ENCODE measurements at places on chromosomes 4 and X. TPM values are rescaled to one million over a fixed set of nuclear protein-coding genes. Genes with fewer than 3 reads are reported as not detected.
A peak's percentile ranks its signal among the peaks of the same experiment; 100 is the strongest.

The LANCL3 gene
- 0.28 TPM for total RNA-seq

The MAP7D2 gene
- total RNA-seq = 0.50 TPM

The PCDH18 gene
- not detected for total RNA-seq

The CFAP47 gene
- not detected for total RNA-seq

- no peak overlapping the region for H3K27ac ChIP-seq
- H3K4me1 ChIP-seq = peaks cover 34% of the 10 kb centered on the region
- H3K27me3 ChIP-seq = no peaks in the 10 kb centered on the region
- no peak for DNase-seq
- no peak overlapping the region for H3K4me3 ChIP-seq
- peaks cover 21% of the 10 kb centered on the region for H3K36me3 ChIP-seq
Observed at GRCh38 chrX:65928522-65928921, 111.4 kb downstream of the VSIG4 start.

DNA sequence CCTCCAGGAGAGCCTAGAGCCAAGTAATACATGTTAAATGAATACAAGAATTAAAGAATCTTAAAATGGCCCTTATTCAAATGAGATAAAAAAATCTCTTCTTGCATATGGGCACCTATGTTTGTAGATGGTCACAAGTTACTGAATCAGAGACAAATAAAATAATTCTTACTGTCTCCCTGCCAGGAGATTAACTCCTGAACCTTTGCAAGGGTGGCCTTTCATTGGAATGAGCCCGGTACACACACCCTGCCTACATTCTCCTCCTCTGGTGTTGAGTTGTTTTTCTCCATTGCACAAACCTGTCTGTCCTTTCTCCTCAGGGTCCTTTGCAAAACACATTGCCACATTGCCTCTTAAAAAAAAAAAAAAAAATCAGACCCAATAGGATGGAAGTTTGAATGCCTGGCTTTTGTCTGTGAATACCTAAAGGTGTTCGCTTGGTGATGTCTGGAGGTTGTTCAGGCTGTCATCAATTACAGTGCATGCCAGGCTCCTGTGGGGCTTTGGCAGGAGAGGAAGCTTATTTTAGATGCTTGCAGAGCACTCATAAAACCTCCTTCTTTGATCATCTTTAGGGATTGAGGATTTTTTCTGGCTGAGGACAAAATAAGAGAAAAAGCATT lies 8.3 kb upstream of the TMEM154 start:
- peaks cover 16% of the 10 kb centered on the region for H3K4me1 ChIP-seq
- no peaks in the 10 kb centered on the region for H3K36me3 ChIP-seq

DNA sequence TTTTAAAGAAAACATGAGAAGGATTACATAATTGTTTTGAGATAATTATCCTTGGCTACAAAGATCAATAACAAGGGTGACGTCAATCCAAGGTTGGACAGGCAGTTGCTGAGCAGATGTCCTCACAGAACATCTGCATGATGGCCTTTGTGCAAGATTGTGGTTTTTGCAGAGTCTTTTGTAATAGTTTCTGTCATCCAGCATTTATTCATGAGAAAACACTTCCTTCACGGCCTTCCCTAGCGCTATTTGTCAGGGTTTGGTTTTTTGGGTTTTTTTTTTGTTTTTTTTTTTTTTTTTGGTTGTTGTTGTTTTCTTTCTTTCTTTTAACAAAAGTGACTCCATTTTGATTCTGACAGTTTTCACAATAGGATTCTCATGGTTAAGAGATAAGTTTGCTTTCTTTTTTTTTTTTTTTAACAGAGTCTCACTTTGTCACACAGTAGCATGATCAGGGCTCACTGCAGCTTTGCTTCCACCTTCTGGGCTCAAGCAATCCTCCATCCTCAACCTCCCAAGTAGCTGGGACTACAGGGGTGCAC lies 31.5 kb upstream of the ELF2 start:
- H3K27ac ChIP-seq = no peak overlapping the region
- H3K27me3 ChIP-seq = peaks cover 7% of the 10 kb centered on the region
- H3K4me1 ChIP-seq = peaks cover 7% of the 10 kb centered on the region
- H3K4me3 ChIP-seq = no peak overlapping the region

DNA sequence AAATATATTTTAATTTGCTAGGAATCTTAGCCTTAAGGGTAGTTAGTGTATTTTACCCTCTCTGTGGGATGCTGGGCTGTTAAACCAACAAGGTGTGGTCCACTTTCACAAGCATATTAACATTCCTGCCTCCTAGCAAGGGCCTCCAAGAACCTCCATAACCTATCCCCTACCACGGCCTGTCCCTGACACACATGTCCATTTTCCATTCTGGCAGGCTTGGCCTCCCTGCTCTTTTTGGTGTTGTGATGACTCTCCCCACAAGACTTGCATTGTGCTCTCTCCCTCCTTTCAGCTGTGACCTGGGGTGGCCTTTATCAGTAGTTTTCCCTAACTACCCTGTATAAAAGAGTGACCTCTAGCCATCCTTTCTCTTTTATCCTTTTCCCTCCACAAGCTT lies 120.2 kb downstream of the KLHL8 start:
- peaks cover 17% of the 10 kb centered on the region for H3K4me1 ChIP-seq
- H3K27me3 ChIP-seq = no peaks in the 10 kb centered on the region
- H3K27ac ChIP-seq = no peak overlapping the region
- H3K36me3 ChIP-seq = peaks cover 22% of the 10 kb centered on the region
- no peak for DNase-seq
- H3K4me3 ChIP-seq = no peak overlapping the region

- H3K4me1 ChIP-seq = no peaks in the 10 kb centered on the region
- no peaks in the 10 kb centered on the region for H3K36me3 ChIP-seq
- H3K27ac ChIP-seq = no peak overlapping the region
- DNase-seq = no peak
Observed at GRCh38 chrX:95505721-95506120, 1178.9 kb upstream of the DIAPH2 start.

GRCh38 chr4:103887191-103887590 lies 167.4 kb upstream of the TACR3 start:
- H3K4me1 ChIP-seq = no peaks in the 10 kb centered on the region
- H3K36me3 ChIP-seq = no peaks in the 10 kb centered on the region
- H3K27ac ChIP-seq = no peak overlapping the region
- no peak for DNase-seq

- peaks cover 18% of the 10 kb centered on the region for H3K4me1 ChIP-seq
- H3K4me3 ChIP-seq = peak within 1 kb of the TSS; percentile 94
- peak within 1 kb of the TSS; percentile 94 for H3K27ac ChIP-seq
Observed at GRCh38 chrX:136497556-136498052, at the start of gene HTATSF1. TSS of gene HTATSF1 (plus strand) at chrX:136497592. CDS start at chrX:136497685, 93 bp downstream.

Data from activated CD4-positive, alpha-beta T cell treated with anti-CD3 and anti-CD28 coated beads, Interleukin-2, amount 10 ng/mL, durations not matched to agents 24 days and 14 days (primary cell).